AG09319 (cell line): ENCODE measurements at places on chromosomes 11 and 22.
A peak's percentile ranks its signal among the peaks of the same experiment; 100 is the strongest.

DNA sequence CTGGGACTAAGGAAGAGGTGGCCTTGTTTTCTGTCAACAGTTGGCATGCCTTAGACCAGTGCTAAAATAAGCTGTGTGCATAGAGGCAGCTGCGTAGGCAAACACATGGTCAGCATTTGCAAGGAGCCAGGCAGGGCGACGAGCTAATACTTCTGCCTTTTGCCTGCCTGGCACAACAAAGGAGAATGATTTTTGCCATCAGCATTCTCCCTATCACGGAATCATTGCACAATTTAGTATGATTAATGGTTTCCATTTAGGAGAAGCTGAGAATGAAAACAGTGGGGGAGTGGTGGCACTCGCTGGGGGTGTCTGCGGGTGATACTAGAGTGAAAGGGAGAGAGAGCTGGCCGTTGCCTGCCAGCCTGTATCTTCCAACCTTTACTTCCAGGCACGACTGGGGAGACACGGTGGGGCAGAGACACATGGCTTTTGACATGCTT lies 336.0 kb downstream of the CADM1 start:
- no peak for DNase-seq

GRCh38 chr11:47204637-47204989 lies 10.2 kb upstream of the DDB2 start:
- no peak for DNase-seq

GRCh38 chr11:1369371-1370005 lies 20.2 kb upstream of the BRSK2 start:
- no peak for DNase-seq

DNA sequence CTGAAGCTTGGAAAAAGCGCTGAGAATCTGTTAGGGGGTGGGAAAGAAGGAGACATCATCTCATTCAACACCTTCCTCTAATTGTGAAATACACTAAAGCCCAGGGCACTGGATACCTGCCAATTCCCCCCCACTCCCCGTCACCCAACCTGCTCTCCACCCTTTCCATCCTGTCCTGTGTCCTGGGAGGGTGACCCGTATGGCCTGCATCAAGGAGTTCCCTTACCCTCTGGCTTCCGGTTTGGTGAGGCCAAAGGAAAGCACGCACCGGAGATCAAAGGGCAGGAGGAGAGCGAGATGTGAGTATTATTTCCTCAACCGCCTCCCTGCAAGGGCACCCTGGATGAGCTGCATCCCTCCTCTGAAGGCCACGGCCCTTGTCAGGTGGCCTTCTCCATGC lies 65.0 kb upstream of the PTPRJ start:
- no peak for DNase-seq

- DNase-seq = peak; percentile 2
Observed at GRCh38 chr11:123694551-123694950, 40.1 kb upstream of the SCN3B start.

- no peak for DNase-seq
Observed at GRCh38 chr11:57358543-57358961, 20.4 kb downstream of the P2RX3 start.

DNA sequence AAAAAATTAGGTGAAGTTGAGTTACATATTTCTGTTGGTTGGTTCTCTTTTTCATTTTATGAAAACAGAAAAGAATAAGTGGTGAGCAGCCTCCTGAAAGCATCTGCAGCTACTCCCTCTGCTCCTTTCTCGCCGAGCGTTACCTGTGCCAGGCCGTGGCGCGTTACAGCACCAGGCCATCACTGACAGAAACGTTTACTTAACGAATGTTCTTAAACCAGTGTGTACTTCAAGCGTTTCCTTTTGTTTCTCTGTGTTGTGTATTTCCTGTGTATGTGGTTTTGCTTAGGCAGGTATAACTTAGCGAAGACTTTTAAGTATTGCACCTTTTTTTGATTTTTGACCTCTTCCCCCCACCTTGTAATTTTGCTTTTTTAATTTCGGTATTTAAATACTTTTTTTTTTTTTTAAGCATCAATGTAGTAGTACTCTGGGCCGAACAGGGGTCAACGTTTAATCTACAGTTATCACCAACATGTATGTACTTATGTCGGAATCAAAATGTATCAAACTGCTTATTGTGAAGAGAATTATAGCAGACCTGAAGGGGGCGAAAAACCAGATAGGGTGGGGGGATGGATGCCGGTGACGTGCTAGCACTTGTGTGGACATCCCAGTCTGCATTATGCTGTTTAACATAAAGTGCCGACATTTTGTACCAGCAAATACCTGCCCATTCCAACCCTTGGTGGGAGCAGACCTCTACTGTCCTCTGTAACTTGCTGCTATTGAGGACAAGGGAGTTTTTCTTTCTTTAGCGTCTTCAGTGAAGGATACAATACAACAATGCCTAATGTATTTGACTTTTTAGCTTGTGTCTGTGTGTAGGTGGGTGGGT lies 21.6 kb upstream of the ADSL start:
- no peak for DNase-seq

- DNase-seq = no peak
Observed at GRCh38 chr11:124752471-124753102, 532 bp upstream of the VSIG2 start.

GRCh38 chr11:19605520-19606371 lies 106.9 kb upstream of the NAV2 start:
- DNase-seq = peak; percentile 40

DNA sequence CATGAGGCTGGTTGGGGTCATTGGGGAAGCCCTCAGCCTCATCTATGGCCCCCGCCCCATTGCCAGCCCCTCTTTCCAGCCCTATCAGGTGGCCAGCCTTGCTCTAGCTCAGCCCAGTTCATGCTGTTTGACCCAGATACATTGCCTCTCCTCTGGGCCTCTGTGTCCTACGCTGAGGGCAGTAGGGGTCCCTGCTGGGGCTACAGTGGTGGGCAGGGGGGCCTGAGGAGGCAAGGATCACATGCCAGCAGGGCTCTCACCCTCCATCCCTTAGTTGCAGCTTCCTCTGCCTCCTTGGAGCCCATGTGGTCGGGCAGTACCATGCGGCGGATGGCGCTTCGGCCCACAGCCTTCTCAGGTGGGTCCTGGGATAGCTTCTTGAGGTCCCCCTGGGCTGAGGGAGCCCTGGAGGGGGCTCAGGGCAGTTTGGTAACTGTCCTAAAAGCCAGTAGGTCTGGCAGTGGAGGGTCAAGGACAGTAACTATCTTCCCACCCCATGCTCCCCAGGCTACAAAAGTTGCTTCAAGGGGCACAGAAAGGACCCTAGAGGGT lies 19.2 kb downstream of the EMID1 start:
- no peak for DNase-seq

GRCh38 chr22:45441138-45441537 lies 27.6 kb downstream of the RIBC2 start:
- DNase-seq = no peak

- no peak for DNase-seq
Observed at GRCh38 chr11:10505278-10506007, 35.5 kb downstream of the RNF141 start.

DNA sequence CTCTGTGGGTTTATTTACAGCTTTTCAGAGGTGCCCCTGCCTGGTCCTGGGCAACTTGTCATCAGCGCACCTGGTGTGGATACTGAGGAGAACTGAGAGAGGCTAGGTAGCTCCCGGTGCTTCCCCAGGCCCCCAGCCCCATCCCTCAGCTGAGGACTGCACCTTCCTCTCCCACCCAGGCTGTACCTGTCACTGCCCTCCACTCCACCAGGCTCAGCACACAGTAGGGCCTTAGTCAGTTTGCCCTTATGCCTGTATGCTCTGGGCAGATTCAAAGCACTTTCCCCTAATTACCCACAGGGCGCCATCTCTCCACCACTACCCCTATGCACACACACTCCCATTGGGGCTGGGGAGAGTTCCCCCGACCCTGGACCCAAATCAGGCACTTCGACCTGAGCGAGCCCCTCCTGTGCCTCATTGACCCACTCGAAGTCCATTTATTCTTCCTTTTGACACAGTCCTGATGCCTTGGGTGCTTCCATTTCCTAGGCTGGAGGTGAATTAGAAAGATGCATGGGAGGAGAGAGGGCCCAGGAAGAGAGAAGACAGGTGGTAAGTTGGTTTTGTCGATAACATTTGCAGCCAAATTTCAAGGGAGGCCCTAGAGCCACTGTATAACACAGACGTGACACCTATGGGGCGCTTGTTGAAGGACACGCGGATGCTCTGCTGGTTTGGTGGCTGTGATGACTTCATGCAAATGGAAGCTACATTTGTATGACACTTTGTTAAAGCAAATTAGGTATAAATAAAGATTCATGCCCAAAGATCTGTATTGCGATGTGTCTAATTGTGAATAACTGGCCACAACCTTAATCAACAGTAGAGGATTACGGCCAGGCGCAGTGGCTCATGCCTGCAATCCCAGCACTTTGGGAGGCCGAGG lies 13.8 kb upstream of the PICK1 start:
- no peak for DNase-seq

DNA sequence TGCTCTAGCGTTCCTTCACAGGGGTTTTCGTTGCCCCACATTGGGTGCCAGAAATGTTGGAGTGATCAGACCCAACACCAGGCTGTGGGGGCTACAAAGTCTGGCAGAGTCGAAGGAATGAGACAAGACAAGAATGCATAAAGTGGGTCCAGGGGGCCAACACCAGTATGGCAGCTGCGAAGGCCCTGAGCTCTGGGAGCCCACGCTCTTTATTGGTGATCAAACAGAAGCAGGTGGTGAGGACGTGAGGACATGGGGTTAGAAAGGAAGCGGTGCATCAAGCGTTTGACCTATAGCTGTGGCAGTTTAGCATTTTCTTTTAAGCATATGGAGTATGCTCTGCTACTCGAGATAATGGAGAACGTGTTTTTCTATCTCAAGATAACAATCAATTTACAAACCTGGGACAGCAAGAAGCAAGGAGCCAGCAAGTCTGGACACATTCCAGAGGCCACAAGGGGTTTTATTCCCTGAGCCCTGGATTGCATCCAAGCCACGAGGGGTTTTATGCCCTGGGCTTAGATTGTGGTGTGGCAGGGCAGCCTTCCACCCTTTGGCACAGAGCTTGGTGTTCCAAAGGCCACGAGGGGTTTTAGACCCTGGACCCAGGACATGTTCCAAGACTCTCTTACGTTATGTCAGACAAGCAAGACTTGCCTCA lies 3.9 kb upstream of the DNAJB13 start:
- DNase-seq = no peak

GRCh38 chr11:12329797-12330196 lies 47.6 kb upstream of the PARVA start:
- no peak for DNase-seq

DNA sequence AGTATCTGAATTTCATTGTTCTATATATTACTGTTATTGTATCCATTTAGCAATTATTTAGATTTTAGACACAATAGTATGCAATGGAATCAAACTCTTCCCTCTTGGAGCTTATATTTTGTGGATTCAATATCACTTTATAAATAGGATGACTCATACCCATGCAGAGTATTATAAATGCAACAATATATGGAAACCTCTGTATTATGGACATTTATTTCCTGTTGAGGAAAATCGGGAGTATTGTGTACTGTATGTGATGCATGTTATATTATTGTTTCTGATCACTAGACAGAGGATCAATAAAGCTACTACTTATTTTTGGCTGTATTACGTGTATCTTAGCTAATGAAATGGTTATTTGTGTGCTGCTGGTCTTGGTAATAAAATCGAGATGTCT lies 770 bp downstream of the METTL15 start:
- no peak for DNase-seq

DNA sequence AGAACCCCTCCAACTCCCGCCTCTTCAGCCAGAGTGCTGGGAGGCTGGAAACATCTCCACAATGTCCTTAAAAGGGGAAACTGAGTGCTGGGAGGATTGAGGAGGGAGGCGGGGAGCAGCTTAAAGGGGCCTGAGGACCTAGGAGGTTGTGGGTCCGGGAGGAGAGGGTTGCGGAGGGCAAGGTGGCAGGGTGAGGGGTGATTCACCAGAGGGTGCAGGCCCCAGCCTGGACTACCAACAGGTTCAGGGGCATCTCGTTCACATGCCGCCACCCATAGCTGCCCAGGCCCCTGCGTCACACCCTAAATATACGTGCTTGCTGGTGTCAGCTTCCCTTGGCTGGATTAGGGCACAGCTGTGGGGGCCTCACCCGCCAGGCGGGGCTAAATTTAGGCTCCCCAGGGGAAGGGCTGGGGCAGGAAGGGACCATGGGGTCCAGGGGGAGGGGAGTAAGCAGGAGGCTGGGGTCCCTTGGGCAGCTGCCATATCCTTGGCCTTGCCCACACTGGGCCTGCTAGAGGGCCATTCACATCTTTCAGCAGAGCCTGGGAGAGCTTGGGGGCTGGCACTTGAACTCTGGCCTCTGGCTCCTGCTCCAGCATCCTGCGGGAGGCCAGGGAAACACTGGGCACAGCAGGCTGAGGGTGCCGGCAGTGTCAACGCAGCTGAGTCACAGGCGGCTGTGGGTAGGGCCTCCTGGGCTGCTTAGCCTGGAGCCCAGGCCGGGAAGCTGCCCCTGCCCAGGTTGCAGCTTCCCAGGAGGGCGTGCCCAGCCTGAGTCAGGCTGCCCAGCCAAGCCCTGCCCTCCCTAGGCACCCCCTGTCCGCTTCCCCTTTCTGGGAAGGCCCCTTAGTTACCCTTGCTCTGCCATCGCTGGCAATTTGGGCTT lies 1.3 kb downstream of the EHBP1L1 start:
- DNase-seq = no peak

GRCh38 chr11:120649316-120649715 lies 137.8 kb downstream of the GRIK4 start:
- DNase-seq = no peak

DNA sequence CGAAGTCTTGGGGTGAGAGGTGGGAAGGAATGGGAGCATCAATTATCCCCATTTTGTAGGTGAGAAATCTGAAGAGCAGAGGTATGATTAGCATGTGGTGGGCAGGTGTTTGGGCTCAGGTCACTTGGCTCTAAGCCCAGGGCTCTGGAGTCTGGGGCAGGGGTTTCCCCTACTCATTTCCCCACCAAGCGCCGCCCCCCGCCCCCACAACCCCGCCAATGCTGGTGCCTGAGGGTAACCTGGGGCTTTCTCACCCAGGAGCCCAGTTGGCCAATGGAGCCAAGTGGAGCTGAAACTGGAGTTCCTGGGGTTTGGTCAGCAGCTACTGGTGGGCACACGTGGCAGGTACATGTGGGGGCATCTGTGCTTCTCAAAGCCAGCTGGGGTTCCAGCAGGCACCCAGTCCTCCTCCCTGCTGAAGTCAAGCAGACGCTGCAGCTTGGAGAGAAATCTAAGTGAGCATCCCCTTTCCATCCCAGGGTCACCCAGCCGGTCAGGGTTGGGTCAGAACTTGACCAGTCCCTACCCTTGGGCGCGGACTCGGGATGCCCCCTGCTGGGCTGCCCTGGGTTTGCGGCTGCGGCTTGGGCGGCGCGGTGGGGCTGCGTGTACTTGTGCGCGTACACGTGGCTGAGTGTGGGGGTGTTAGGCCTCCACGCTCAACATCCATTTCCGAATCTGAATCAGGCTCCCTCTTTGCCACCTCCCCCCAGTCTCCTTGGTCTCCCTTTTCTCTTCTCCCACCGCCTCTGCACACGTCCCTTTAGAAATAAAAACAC lies 1.7 kb upstream of the CHRM1 start:
- DNase-seq = no peak

GRCh38 chr22:26330971-26331625 lies 98.0 kb upstream of the ASPHD2 start:
- DNase-seq = no peak

- DNase-seq = no peak
Observed at GRCh38 chr11:128739589-128739988, 45.7 kb downstream of the FLI1 start.

- no peak for DNase-seq
Observed at GRCh38 chr22:17913801-17914347, 110.5 kb downstream of the MICAL3 start.

- no peak for DNase-seq
Observed at GRCh38 chr11:114057147-114057546, 2.4 kb upstream of the ZBTB16 start.
